Bronchus fibroblast of lung (primary cell): ENCODE measurements at places on chromosomes 13 and 19. TPM values are rescaled to one million over a fixed set of nuclear protein-coding genes. Genes with fewer than 3 reads are reported as not detected.

OR2Z1 gene
- not detected in 2 replicates for total RNA-seq

HIPK4 gene
- under 0.01 and 0.15 TPM in 2 replicates for total RNA-seq

ZNF835 gene
- under 0.01 and 0.89 TPM in 2 replicates for total RNA-seq

KRTDAP gene
- not detected in 2 replicates for total RNA-seq

ASF1B gene
- total RNA-seq: 53.6 and 56.5 TPM in 2 replicates

TNNT1 gene
- total RNA-seq: 0.34 and 0.89 TPM in 2 replicates

SSC5D gene
- total RNA-seq: 0.89 and 1.7 TPM in 2 replicates

F10 gene
- total RNA-seq: 9.4 and 12.0 TPM in 2 replicates

GSX1 gene
- total RNA-seq: not detected in 2 replicates

CEACAM6 gene
- not detected in 2 replicates for total RNA-seq

BLOC1S3 gene
- total RNA-seq: 3.2 and 6.4 TPM in 2 replicates

PSG3 gene
- not detected in 2 replicates for total RNA-seq

ZNF66 gene
- total RNA-seq: 0.59 and 2.5 TPM in 2 replicates

MEIS3 gene
- total RNA-seq: 6.7 and 7.7 TPM in 2 replicates

SMIM7 gene
- total RNA-seq: 69.4 and 70.1 TPM in 2 replicates

DNAJC3 gene
- 12.9 and 14.6 TPM in 2 replicates for total RNA-seq

NLRP4 gene
- total RNA-seq: not detected in 2 replicates

CACNG8 gene
- total RNA-seq: under 0.01 TPM in 1 of 2 replicates, not detected in the other

OR7A5 gene
- not detected in 2 replicates for total RNA-seq

RASAL3 gene
- total RNA-seq: not detected in 2 replicates

WDR87 gene
- not detected in 2 replicates for total RNA-seq

GIPR gene
- 0.50 TPM in 1 of 2 replicates, not detected in the other for total RNA-seq

OVOL3 gene
- not detected in 2 replicates for total RNA-seq

LILRB2 gene
- not detected in 2 replicates for total RNA-seq

TMPRSS9 gene
- not detected in 2 replicates for total RNA-seq

GARIN5B gene
- not detected in 2 replicates for total RNA-seq

FCAR gene
- total RNA-seq: not detected in 2 replicates

CRX gene
- total RNA-seq: not detected in 2 replicates

ZNF431 gene
- total RNA-seq: 3.3 and 6.1 TPM in 2 replicates

TEX29 gene
- not detected in 2 replicates for total RNA-seq

TEX26 gene
- 0.17 and 0.30 TPM in 2 replicates for total RNA-seq
